Femur (tissue), 1 donor: ENCODE measurements at places on chromosomes 13 and 19.

GRCh38 chr13:33017323-33017929 lies 1.2 kb downstream of the KL start:
- peak; percentile 58 for DNase-seq

- no peak for DNase-seq
Observed at GRCh38 chr13:85277748-85278147, 521.5 kb downstream of the SLITRK6 start.

DNA sequence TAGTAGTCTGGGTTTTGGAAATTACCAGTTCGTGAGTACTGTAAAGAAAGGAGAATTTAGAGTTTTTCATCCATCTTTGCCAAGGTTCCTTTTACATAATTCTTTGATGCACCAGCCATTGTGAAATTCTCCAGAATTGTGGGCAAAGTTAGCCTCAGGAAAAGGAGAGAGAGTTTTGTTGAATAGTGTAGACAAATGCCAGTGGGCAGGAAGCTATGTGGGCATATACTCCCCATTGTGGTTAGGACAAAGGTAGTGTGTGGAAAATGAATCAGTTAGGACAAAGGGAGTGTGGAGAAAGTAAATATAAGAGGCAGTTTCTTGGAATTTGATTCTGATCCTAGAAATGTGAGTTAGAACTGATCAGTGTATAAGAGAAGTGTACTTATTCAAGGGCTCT lies 67.9 kb downstream of the PCCA start:
- no peak for DNase-seq

- DNase-seq = no peak
Observed at GRCh38 chr19:56131651-56132050, 9.4 kb upstream of the ZNF444 start.

DNA sequence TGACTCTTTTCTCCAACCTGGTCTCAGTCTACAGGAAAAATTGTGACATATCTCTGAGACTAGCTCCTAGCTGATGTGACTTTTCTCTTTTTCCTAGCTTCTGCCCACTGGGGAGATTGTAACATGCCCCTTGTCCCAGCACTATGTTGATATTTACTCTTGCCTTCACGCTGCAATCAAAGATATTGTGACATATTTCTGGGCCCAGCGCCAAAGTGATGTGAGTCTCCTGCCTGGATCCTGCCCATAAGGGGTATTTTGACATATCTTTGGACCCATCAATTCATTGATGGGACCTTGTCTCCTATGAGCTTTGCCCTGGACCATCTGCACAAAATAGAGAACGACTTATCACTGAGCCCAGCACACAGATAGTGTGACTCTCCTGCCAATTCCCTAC lies 41.1 kb downstream of the ZNF729 start:
- DNase-seq = no peak

DNA sequence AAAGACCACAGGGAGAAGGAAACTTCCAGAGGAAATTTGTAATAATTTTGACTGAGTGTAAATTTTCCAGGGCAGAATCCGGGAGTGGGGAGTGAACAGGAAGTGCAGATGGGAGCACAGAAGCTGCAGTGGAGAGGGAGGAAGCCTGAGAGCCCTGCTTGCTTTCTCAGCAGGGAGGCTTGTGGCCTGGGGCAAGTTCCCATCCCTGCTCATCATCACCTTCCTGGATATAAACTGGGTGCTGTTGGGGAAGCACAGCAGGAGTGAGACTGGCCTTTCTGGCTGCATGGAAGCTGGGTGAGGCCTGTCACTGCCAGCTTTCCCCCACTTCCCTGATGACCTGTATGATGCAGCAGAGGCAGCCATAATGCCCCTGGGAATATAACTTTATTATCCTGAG lies 532.9 kb downstream of the SLITRK6 start:
- DNase-seq = no peak

DNA sequence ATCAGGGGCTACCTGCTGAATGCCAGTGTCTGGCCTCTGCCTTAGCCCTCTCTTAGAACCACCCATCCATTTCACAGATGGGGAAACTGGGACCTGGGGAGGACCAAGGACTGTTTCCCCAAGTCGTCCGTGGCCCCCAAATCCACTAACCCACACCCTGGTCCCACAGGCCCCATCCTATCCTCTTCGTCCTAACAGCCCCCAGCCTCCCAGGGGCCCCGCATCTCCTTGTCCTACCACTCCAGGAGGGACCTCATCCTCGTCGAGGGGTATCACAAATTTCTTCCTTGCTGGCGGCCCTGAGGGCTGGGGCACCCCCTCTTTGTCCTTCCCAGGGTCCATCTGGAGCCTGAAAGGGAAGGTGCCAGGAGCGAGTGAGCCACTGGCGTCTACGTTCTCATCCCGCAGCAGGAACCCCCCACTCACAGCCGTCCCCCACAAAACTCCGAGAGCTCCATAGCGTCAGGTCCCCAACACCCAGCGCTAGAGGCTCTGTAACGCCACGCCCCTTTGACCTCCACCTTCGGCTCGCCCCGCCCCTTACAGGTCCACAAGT lies 606 bp downstream of the ERCC1 start:
- DNase-seq = no peak

GRCh38 chr13:90867336-90867683 lies 480.2 kb upstream of the MIR17HG start:
- DNase-seq = peak; percentile 63

DNA sequence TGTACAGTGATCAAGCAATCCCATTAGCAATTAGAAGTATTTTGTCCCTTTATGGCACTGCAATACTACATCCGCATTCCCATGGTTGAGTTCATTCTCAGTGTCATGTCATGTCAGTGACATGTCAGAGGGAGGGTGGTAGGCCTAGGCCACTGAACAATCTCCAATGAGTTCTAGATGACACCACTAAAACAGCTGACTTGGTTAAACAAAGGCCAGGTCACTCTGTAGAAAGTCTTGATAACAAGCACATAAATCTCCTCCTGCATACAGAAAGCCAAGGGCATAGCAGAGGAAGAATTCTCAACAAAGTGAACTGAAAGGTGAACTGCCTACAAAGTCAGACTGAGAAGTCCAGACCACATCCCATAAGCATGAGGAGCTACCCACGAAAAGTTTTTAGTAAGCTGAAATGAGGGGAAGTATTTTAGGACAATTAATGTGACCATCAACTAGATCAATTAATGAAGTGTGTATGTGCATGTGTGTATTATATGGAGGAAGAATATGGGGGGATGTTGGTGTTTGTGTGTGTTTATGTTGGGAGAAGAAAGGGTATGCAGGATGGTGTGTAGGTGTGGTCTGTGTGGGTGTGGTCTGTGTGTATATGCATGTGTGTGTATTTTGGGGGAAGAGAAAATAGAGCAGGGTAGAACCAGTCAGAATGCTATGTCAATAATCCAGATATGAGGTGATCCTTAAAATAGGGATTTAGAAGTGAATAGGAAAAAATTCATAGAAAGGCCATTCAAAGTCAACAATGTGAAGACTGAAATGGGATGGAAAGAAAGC lies 67.7 kb downstream of the TBC1D4 start:
- no peak for DNase-seq

DNA sequence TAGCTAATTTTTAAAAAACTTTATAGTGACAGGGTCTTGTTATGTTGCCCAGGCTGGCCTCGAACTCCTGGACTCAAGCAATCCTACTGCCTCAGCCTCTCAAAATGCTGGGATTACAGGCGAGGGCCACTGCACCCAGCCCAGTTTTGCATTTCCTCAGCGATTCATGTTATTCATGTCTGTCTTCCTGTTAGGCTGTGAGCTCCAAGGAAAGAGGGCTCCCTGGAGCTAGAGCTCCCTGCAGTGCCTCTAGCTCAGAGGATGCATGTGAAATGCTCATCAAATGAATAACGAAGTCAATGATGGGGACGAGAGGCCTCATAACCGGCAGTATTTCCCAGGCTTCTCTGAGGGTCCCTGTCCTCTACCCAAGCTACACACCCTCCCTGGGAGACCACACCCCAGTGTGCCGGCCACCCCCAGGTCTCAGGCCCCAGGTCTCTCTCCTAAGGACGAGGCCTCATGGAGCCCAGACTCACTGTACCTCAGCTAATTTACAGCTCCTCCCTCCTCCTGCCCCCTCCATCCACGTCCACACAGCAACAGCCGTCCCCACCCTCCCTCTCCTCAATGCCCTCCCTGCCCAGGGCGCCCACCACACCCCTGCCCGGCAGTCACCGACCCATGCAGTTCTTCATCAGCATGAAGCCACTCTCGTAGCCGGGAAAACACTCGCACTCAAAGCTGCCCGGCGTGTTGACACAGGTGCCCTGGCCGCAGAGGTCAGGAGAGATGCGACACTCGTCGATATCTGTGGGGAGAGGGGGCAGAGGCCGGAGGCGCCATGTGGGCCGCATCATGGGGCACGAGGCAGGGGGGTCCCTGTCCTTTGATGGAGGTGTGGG lies 28.5 kb downstream of the FBN3 start:
- DNase-seq = no peak

- DNase-seq = peak; percentile 77
Observed at GRCh38 chr19:32287811-32288227, 57.6 kb upstream of the ZNF507 start.

DNA sequence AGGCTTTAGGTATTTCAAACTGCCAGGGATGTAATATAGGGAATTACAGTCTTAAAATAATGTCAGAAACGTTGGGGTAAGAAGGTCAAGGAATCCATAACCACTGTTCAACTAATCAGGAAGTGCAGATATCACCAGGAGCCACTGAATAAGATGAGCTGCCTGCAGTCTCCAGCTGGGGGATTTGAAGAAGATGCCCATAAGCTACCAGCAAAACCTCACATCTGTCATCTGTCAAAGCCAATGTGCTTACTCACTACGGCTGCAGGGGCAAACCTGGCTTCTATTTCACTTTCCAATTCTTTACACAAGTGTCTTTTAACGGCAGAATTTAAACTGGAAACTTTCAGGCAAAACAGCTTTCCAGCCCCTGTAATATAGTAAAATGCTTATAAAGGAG lies 1410.1 kb upstream of the ATXN8OS start:
- DNase-seq = no peak

DNA sequence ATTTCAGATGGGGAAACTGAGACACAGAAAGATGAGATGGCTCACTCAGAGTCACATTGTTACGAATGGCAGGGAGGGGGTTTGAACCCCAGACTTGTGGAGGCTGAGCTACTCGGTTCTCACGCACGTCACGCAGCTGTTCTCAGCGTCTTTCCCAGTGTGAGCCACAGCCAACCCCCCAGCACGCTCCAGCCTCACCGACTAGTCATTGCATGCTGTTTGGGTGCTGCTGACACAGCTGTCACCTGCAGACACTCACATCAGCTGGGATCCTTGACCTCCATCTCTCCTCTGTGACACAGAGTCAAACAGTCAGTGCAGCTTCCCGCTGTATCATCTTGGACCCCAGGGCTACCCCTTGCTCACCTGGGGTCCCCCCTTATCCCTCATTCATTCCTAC lies 2.4 kb upstream of the NCAN start:
- no peak for DNase-seq

- no peak for DNase-seq
Observed at GRCh38 chr13:58879114-58879513, 1247.6 kb downstream of the PCDH17 start.

DNA sequence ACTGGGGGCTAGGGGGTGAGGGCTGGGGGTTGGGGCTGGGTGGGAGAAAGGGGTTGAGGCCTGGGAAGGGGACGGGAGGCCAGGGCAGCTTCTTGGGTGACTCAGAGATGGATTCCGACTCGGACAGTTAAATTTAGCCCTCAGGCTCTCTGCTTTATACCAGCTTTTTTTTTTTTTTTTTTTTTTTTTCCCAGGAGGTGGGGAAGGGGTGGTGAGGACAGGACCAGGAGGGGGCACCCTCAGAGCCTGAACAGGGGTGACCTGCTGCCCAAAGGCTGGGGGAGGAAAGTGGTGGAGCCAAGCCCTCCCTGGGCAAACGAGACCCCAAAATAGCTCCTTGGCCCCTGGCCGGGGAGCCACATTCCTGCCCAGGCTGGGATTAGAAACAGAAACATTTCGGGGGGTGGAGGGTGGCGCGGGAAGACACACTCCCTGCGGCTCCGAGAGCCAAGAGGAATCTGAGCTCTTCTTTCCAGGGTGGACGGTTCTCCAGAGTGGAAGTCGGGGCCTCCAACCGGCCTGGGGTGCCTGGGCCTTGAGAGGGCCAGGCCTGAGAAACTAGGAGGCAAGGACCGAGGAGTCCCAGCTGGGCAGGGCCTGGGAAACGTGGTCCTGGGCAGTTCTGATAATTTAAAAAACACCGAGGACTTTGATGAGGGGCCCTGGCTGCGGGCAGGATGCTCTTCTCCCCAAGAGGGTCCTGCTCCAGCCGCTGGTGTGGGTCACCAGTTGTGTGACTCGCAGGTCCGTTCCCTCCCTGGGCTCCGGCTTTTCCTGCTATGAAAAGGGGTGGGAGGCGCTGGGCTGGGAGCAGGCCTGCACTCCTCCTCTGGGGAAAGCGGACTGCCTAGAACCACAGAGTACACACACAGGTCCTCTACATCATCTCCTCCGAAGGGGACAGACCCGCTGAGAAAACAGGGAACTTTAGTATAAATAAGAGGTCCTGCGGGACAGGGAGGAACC lies 813 bp upstream of the DMPK start:
- DNase-seq = peak; percentile 84

GRCh38 chr13:92316030-92316429 lies 910.6 kb upstream of the GPC6 start:
- DNase-seq = no peak
